ENCODE measurements at places on chromosomes 5 and 9. TPM values are rescaled to one million over a fixed set of nuclear protein-coding genes. Genes with fewer than 3 reads are reported as not detected.
A peak's percentile ranks its signal among the peaks of the same experiment; 100 is the strongest.

DNA sequence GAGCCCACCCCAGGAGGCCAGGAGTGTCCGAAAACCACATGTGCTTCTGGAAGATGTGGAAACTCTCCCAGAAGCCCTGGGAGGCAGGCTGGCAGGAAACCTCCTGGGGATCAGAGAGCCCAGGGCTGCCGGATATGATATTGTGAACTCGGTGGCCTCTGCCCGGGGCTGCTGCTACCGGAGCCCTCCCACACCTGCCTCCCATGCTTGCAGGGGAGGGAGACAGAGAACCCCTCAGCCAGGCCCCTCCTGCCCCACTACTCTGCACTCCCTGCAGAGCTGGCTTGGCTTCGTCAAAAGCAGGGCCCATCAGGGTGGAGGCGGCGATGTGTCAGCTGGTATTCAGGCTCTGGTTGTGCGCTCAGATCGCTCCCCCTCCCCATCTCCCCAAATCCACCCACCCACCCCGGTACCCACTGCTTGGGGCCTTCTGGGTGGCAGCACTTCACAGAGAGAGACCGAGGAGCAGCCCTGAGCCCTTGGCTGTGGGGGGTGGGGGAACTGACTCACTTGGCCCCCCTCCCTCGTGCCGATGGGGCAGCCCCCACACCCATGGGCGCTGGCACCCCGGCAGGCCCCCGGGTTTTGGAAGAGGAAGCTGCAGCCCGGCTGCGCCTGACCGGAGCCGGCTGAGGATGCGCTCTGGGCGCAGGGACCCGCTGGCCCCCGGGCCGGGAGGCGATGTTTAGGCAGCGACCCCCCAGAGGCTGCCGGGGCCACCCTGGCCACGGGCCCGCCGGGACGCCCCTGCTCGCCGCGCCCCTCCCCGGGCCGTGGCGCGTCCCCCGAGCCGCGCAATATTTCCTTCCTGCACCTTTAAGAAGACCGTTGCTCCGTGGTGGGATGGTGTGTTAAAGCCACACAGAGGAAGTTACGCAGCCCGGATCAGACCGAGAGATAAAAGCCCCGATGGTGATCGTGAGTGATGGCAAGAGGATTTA is 786 bp upstream of the NTNG2 start:
- peak; percentile 59 for DNase-seq

GRCh38 chr5:56803025-56803424 is 12.3 kb upstream of the MAP3K1 start:
- DNase-seq, result no peak

- no peak for DNase-seq
Measured at GRCh38 chr9:132614324-132614723, 31.9 kb downstream of the BARHL1 start.

DNA sequence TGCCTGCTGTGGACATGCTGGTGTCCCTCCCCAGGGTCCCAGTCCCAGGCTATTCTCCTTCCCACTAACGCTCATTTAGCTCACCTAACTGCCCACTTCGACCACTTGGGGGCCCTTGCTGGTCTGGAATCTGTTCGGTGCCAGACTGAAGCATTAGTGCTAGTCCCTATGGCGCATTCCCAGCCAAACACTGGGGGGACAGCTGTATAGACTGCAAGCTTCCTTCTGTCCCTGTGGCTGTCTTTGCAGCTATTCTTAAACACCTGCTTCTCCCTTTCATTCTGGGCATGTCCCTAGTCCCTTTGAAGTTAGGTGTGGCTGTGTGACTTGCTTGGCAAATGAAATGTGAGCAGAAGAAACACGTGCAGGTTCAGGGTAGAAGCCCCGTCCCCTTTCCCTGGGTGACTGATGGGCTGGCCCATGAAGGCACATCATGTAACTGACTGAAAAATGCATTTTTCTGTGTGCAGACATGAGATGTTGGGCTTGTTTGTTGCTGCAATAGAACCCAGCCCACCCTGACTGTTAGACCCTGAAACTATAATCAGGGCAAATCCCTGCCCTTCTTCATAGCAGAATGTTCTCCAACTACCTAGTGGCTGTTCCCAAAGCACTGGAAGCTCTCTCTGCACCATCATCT is 134.4 kb downstream of the BARX1 start:
- DNase-seq, result no peak

GRCh38 chr5:134552301-134552700 is 26.8 kb downstream of the JADE2 start:
- DNase-seq, result peak; percentile 91

DNA sequence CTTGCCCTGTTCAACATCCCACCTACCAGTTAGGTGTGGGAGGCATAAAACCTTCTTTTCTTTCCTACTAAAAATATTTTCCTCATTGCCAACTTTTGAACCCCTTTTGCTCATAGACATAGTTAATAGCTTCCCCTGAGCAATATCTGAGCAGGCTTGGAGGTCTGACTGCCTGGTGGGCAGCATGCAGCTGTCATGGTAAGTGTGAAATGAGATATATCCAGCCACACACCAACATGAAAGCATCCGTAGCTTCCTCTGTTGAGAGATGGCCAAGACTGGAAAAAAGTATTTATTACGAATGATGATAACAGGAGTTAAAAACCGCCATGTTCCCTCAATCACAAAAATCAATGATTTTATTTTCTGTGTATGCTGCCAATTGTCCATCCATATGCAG is 190.1 kb downstream of the TMEM38B start:
- no peak for DNase-seq

DNA sequence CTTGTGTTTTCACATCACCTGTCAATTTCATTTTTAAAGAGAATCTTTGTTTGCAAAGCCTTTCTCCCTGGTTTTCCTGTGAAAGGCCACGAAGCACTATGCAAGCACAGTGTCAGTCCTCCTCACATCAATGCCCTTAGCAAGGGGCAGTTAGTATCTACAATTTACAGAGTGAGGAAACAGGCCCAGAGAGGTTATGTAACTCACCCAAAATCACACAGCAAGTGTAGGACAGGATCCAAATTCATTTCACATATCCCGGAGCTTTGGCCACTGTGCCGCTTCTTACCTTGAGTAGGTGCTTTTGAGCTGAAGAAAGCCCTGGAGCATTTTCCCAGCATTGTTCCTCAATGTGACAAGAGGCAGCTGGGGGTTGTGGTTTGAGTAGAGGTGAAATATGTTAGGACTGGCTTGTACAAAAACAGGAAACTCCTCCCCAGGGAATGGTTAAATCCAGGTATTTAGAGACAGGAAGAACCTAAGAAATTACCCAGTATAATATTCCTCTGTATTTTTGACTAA is 283.8 kb downstream of the NTRK2 start:
- no peak for DNase-seq

Gene RNF180
- 5.3 TPM for polyA plus RNA-seq

Gene FOXD4L6
- polyA plus RNA-seq, result not detected

Gene CBY3
- not detected for polyA plus RNA-seq

Gene HAVCR2
- 1.8 TPM for polyA plus RNA-seq

Gene NDST1
- 45.9 TPM for polyA plus RNA-seq

Gene NKD2
- 2.6 TPM for polyA plus RNA-seq

Data from right cardiac atrium (tissue), 5 donors.